8988T (cell line): ENCODE measurements at places on chromosomes 4 and X.

DNA sequence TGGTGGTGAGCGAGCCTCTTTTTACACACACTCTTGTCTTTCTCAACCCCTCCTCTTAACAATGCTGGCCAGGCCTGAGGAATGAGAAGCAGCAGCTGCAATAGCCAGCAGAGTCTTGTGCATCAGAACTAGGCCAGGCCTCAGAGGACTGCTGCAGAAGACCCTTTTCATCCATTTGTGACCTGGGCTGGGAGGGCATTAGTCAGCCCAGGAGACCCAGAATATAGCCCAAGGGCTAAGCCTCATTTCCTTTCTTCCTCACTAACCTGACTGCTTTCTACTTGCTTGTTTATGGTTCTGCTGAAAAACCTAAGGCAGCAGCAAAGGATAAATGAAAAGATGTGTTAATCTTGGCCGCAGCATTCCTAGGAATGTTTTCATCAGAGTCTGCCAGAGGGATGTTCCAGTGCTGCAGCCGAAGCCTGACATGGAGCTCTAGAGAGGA, 254.7 kb upstream of the AR start:
- DNase-seq = no peak

- DNase-seq = no peak
Measured at GRCh38 chr4:111842336-111842735, 302.9 kb upstream of the FAM241A start.

- DNase-seq = no peak
Measured at GRCh38 chr4:79227860-79228259, 98.0 kb downstream of the NAA11 start.

DNA sequence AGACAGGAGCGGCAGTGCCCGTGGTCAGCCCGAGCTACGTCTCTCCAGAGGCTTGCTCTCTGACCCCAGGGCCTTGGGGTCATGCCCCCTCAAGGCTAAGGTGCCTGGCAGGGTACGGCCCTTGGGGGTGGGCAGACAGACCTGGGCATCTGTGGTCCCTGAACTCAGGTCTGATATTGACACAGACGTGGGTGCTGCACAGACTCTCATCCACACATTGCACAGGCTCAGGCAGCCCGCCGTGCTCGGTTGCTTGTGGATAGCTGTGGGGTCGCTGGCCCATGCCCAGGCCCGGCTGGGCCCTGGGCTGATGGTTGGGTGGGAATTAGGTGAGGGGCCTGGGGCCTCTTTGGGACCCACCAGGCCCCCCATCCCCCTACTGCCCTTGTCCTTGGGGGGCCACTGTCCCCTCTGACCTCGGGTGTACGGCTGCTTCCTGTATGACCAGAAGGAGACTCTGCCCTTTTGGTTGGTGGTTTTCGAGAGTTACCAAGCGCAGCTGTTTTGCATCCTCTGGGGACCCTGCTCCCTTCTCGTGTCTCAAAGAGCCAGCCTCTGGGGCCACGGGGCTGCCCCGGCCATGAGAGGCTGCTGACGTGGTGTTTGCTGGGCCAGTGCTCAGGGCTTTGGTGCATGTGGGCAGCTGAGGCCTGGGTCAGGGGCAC, 10.1 kb downstream of the FGFRL1 start:
- DNase-seq = no peak

- no peak for DNase-seq
Measured at GRCh38 chr4:4689694-4690440, 148.0 kb upstream of the STX18 start.
